ENCODE measurements at places on chromosomes 2 and 18. TPM values are rescaled to one million over a fixed set of nuclear protein-coding genes. Genes with fewer than 3 reads are reported as not detected.

- DNase-seq: no peak
Observed at GRCh38 chr2:88010136-88010535, 6.2 kb downstream of the RNU2-63P start.

ANKAR gene
- 4.8 TPM for total RNA-seq

DNA sequence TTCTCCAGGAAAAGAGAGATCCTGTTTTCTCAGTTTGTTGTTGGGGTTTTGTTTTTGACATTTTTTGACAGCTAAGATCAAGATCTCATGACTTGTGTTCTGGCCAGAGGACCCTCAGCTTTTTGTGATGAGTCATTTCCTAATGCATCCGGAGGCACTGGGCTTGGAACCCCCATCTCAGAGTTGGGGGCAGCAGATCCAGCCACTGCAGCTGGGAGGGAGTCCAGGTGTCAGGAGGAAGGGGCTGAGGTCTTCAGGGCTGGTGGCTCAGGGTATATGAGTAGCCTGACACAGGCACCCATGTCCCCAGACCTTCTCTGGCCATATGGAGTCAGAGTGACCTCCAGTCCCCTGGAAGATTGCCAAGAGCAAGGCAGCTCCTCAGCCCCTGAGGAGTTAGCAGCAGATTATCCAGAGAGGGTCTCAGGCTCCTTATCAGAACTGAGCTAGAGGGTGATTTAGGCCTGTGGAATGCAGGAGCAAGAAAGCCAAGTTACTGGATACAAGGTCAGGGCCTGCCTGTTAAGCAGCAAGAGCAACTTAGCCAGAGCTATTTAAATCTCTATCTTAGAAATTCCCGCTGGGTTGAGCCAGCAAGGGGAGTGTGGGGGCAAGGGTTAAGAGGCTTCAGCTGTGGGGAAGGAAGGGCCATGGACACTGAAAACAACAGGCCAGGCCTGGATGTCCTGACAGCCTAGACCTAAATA is 62.4 kb downstream of the TANC1 start:
- DNase-seq: peak; percentile 15

DNA sequence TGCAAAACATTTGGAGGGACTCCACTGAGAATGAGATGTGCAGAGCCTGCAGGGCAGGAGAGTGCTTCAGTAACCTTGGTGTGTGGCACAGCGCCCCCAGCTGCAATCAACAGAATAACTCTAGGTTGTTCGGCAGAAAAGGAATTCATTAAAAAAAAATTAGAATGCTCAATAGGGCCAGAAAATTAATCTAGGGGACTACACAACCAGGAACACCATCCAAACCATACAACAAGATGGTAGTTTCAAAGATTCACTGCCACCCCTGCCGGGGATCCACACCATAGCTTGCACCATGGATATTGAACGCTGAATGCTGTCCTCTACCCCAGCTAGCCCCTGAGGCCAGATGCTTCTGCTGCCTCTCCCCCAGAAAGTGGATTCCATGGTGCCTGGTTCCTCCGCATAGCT is 50.1 kb downstream of the THUMPD2 start:
- DNase-seq: peak; percentile 28

UGT1A7 gene
- not detected for total RNA-seq

DNA sequence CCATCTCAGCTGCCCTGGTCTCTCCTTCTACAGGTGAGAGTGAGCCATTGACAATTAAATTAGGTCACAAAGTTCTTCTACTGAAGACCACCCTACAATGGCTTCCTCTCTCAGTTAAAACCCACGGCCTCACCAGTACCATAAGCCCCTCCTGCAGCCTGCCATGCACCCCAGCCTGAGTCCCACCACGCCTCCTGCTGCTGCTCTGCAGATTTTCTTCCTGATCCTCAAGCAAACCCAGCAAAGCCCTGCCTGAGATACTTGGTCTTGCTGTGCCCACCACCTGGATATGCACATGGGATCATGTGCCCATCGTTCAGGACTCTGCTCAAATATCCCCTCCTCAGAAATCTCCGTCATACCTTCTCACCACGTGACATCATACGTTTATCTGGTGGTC is 696.6 kb downstream of the RNF144A start:
- DNase-seq: no peak

ADD2 gene
- 31.8 TPM for total RNA-seq

UGT1A3 gene
- total RNA-seq: not detected

- DNase-seq: no peak
Observed at GRCh38 chr2:221502270-221503010, 69.7 kb downstream of the EPHA4 start.

GRCh38 chr18:6107794-6108193 is 212.5 kb upstream of the TMEM200C start:
- DNase-seq: no peak

GRCh38 chr2:238421695-238422035 is 5.1 kb upstream of the ASB1 start:
- no peak for DNase-seq

GRCh38 chr18:8426401-8426800 is 182.8 kb upstream of the RAB12 start:
- DNase-seq: peak; percentile 38

IL36B gene
- not detected for total RNA-seq

- DNase-seq: no peak
Observed at GRCh38 chr2:18790509-18791171, 201.3 kb upstream of the NT5C1B start.

GRCh38 chr18:39842366-39842914 is 2112.6 kb upstream of the PIK3C3 start:
- no peak for DNase-seq

- no peak for DNase-seq
Observed at GRCh38 chr18:76978616-76979015, 154.0 kb downstream of the MBP start.

DNA sequence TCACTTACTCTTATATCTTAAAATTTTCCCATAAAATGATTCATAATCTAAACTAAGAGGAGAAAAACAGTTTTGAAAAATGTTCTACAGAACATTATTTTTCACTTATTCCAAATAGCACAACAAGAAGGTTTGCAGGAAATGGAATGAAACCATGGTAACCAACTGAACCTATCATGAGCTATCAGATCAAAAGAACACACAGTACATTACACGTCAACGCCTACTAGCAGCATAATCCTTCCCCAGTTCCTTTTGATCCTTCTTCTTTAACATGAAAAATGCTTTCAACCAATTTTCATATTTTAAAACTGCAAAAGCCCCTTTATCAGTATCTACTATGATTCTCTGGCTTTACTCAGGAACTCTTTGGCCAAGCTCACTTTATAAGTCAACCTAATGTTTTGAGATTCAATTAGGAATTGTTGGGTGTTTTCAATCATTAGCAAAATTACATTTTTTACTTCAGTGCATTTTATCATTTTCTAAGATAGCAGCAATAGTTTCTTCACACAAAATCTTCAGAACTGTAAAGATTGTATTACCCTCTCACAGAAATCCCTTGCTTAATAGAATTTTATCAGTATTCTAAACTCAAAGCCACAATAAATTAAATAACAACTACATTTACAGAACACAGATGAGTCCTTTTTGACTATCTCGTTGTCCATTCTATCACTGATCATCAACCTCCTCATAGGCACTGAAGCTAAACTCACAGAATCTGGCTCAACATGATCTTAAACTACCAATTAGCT is 102.5 kb downstream of the CHN1 start:
- DNase-seq: no peak

GRCh38 chr2:143433251-143433650 is 304.0 kb downstream of the ARHGAP15 start:
- no peak for DNase-seq

DNA sequence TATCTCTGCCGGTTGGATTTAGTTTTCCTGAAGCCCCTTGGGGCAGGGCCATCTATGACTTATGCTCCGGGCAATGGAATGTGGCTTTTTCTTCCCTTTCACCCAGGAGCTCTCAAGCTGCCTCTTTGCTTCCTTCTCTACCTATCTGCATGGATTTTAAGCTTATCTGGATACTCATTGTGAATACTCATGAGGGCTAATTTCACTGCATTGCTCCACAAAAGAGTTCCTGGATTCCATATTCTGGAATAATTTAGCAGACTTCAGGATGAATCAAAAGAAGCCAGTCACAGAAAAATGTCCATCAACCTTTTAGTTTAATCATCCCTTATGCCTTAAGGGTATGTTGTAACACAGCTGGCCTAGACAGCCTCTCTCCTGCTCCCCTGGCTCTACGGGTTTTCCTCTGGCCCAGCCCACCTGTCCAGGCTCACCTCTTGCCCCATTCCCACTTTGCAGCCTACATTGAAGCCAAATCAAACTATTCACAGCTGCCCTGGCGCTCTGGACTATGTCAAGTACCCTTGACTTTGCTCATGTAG is 122.8 kb upstream of the RMDN2 start:
- no peak for DNase-seq

L3MBTL4 gene
- total RNA-seq: 0.65 TPM

DNA sequence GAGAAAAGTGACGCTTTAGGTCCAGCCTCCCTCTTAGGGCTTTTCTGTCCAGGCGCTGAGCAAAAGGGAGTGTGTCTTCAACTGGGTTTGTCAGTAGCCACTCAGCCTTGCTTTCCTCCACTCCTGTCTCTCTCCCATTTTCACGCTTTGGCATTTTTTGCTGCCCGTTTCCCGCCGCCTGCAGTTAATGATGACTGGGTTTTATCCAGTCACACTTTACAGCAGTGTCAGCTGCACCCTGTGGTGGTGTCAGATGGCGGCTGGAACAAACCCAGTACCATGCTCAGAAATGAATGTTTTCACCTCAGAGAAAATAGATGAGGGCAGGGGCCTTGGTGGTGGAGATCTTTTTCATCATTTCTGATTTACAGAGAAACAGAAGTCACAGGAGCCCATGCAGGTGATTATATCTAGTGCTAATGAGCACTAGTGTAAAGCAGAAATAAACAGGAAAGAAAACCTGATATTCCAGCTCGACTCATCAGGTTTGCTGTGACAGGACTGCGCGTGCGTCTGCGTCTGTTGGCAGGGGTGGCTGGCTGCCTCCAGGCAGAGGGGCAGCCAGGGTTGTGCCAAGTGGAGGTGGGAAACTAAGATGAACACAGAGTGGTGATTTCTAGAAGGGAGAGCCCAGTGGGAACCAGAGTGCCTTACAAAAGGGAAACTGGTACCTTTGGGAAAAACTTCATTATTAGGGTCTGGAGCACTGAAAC is 139.9 kb downstream of the TANC1 start:
- DNase-seq: no peak

DNA sequence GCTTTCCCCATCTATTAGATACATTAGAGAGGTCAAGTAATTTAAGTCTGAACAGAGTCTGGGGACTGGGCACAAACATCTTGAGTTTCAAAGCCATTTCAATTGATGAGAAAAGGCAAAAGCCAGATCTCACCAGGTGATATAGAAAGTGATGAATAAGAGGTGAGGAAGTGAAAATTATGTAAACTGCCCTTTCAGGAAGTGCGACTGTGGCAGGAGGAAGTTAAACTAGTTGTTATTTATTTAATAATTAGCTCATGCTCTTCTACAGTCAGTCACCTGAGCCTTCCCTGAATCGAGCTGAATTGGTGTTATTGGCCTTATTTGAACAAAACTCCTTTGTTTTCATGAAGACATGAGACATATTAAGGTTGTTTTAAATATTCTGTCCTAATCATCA is 115.1 kb downstream of the CDH20 start:
- DNase-seq: no peak

GRCh38 chr2:162256591-162256991 is 13.3 kb upstream of the FAP start:
- DNase-seq: no peak

DNA sequence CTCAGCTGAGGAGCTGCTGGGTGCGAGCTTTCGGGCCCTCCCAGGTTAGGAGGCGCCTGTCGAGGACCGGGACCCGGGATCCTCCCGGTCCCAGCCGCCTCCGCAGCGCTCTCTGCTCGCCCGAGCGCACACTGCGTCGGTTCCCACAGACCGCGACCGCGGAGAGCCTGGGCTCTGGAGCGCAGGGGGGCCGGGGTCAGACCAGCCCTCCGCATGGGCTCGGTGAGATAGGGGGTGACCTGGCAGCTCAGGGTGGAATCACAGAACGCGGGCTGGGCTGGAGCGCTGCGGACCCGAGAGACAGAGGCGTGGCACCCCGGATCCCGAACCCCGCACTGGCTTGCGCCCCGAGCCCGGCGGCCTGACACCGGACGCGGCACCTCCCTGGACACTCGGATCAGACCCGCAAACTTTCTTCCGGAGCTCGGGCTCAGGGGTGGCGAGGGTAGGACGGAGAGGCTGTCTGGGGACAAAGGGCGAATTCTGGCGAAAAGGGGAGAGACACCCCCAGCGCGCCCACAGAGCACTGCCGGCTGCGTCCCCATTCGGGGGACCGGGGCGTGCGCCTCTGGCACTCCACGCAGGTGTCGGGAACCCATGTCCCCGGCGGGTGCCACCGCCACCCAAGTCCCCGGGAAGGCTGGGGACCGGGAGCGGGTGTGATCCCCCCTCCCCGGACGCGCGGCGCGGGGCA is 612 bp downstream of the DIPK1C start:
- no peak for DNase-seq

GRCh38 chr18:13804305-13804704 is 19.6 kb upstream of the MC5R start:
- no peak for DNase-seq

- DNase-seq: no peak
Observed at GRCh38 chr18:37188016-37188791, 359.3 kb downstream of the KIAA1328 start.

ACKR3 gene
- 24.5 TPM for total RNA-seq

DNA sequence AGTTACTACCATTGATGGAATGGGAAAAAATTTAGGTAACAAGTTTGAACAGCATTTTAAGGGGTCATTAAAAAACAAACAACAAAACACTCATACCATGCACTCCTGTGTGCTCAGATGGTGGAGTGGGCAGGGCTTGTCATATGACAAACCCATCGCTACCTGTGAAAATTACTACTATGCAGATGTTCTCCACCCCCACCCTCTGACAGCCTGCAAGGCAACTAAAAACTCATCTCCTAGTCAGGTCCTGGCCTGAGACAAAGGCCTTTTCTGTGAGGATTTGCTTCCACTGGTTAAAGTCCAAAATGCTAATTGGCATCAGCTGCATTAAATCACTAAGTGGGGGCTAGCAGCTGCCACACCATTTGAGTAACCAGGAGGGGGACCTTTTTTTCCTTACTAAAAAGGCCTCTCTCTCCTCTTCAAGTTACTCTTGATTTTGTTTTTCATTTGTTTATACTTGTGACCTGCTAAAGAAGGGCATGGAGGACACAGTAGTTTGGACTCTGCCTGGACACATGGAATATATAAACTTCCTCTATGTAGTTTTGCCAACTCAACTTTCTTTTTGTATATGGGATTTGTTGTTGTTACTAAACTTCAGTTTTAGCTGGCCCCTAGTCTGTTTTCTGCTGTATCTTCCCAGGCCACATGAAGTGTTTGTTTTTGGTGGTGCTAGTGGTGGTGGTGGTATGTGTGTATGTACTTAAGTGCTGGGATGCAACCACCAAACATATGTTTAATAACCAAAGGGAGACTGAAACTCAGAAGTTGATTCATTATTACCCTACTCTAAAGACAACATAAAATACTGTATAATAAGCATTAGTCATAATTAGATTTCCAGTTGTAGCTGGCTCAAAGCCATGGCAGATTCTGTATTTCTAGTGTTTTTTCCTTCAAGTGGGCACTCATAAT is 121.3 kb downstream of the MAP4K4 start:
- DNase-seq: no peak

DNA sequence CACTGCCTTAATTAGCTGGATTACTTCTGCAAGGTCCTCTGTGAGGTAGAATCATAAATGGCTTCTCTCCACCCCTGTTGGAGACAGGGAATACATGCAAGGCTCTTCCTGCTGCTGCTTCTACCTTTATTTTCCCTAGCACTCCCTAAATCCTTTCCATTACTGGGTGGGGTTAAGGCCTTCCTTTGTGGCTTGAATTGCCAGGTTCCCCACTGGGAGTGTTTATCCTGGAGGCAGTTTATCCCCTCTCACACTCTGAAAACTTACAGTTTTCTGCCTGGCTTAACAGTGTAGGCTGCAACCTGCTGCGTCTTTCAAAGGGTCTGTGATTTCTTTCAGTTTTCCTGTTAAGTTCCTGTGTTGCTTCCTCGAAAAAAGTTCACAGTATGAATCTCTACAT is 1062.3 kb upstream of the CRIM1 start:
- DNase-seq: no peak

All from neural crest cell (in vitro differentiated cells).